Astrocyte of the hippocampus (primary cell): ENCODE measurements at places on chromosomes 11 and 22.

DNA sequence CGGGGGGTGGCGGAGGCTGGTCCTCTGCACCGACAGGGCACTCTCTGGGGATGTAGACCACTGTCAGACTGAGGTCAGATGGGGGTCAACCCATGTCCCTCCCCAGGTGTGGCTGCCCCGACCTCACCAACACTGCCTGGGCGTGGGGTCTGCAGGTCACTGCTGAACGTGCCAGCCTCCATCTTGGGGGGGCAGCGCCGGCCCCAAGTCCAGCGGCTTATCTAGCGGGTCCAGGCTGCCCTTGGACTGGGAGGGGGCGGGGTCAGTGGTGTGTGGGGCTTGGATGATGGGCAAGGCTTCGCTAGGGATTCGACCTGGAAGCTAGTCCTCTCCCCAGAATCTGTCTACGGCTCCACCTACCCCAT lies 178.2 kb downstream of the IGLL1 start:
- DNase-seq = peak; percentile 36

GRCh38 chr11:130092661-130093060 lies 23.0 kb downstream of the APLP2 start:
- DNase-seq = no peak

DNA sequence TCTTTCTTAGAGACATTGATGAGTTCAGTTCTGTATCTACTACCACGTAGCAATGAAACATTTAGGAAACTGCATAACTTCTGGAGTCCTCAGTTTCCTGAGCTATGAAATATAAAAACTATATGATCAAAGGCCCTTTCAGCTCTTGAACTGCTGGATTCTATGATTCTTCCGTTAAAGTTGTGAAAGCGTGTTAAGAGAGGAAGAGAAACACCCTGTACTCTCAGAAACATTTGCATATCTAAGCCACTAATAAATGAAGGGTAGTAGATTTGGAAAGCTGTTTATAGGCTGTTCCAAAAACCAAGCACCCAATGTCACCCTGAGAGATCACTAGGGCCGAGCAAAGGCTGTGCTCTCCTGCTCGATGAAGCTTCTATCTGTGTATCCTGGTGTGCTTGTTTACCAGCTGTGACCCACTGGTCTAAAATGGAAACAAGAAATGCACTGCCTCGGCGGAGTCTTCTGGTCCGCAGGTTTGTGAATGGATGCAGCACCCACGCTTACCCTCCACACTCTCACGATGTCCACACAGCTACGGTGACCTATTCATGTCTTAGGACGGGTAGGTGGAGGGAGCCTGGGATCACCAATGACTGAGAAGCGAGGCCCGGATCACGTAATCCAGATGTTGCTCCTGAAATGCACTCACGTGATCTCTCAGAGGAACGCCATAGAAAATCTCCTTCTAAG lies 325.8 kb downstream of the OPCML start:
- DNase-seq = no peak

- DNase-seq = peak; percentile 27
Measured at GRCh38 chr11:85948884-85949283, 93.7 kb downstream of the CCDC83 start.

DNA sequence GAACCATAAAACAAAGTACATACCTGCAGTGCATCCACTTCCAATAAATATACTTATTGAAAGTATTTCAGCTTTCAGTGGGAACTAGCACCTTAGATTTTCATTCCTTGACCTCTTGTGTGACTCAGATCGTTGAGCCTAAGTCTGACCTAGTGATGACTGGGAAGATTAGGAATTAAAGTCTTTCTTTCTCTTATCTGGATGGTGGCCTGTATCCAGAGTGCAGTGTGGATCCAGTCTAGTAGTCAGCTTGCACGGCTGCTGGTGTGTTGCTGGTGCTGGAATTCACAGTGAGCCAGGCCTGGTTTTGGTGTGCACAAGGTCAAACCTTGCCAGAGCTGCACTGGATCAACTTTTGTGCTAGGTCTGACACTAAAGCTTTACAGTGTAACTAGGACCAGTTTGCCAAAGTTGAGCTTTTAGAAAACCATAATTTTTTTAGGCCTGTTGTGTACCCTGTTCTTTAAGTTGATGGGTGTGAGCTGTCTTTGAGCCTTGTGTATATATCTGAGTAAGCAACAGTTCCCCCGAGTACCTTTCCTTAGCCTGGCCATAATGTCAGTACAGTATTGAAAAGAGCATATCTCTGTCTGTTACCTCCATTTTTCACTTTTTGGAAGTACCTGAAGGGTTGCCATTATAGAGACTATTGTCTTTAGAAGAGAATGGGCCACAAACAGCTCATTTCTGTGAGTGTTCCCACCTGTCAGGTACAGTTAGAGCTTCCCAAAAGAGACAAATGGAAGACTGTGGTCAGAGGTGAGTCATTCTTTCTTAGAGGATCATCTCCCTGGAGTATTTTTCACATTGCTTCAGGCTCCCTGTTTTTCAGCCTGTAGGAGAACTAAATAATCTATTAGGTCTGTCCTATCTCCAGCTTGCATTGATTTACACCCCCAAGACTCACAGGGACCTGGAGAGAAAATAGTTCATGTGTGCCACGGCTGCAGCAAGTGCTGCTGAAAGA lies 89.8 kb downstream of the ALX4 start:
- DNase-seq = no peak

GRCh38 chr11:19872512-19873145 lies 160.0 kb downstream of the NAV2 start:
- DNase-seq = no peak

GRCh38 chr11:134802598-134802997 lies 390.6 kb upstream of the B3GAT1 start:
- no peak for DNase-seq

DNA sequence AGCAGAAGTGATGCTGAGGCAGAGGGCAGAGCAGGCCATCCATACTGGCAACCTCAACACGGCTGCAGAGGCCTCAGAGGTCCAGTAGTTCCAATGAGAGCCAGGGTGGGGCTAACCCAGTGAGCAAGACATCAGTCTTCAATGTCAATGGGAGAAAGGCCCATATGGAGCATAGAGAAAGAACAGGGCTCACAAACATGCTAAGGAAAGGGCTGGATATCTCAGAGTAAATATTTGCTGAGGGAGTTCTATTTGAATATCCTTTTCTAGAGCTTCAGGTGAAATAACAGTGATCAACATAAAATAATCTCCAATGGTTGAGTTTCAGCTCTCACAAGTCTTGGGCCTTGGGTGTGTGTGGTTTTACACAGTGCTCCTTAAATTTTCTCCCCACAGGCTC lies 50.8 kb upstream of the CCDC90B start:
- no peak for DNase-seq

- no peak for DNase-seq
Measured at GRCh38 chr11:124101737-124102136, 13.5 kb upstream of the VWA5A start.

DNA sequence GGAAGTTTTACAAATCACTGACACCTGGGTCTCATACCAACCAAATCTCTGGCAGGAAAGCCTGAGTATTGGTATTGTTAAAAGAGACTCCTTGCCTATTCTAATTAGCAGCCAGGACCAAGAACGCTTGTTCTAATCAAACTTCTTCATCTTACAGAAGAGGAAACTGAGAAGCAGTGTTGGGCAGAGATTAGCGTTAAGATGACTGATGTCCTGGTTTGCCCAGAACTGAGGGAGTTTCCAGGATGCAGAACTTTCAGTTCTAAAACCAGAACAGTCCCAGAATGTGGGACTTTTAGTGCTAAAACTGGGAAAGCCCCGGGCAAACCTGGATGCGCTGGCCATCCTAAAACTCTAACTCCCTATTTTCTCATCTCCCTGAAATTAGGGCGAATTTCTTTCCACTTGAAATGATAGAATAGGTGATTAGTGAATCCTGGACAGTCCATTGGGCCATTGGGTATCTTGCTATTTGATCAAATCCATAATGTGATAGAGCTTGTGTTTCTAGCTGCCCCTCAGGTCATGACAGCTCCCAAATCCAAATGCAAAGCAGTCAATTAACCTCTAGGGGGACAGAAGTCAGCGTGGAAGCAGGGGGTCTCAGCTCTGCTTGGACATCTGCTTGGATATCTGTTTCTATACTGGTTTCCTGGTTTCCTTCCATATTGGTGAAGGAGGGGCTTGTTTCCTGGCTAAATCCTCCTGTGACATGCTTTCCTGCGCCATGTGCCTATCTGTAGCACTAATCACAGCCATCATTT lies 16.0 kb upstream of the TMPRSS13 start:
- no peak for DNase-seq

DNA sequence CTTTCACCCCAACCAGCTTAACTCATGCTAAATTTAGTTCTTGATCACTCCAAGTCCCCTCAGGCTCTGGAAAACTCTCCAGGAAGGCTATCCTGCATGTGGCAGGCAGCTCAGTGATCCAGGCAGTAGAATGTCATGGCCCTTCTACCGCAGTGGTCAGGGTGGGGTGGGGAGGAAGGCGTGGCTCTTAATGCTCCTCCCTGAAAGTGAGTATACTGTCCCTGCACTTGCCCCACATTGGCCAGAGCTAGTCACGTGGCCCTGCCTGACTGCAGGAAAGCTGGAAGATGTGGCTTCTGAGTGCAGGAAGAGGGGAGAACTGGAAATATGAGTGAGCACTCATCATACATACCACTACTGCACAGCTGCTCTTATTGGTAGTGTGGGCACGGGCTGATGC lies 102.1 kb downstream of the GRAMD1B start:
- no peak for DNase-seq

DNA sequence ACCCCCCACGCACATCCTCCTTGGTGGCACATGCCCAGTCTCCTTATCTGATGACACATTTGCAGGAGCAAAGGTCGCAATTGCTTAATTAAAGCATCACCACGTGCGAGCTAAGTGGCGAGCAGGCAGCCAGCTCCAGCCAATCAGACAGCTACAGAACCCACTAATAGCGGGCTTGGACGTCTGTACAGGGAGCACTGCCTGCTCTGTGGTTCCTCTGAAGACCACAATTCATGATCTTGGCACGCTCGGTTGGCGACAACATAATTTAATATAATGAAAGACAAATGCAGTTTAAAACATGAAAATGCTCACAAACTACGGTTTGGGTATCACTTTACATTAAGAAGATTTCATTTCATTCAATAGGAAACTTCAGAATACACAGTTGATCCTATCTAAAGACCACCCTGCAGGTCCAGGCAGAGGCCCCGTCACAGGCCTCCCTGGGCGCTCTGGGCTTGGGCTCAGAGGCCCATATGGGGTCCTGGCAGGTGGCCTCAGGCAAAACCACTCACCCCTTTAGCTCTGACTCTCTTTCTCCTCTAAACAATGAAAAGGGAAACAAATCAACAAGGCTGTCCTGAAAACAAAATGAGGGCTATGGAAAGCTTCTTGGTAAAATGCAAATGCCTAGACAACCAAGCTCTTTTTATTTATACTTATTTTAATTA lies 10.4 kb downstream of the PACSIN2 start:
- DNase-seq = peak; percentile 69
